ENCODE measurements at places on chromosomes 6 and 20.
A peak's percentile ranks its signal among the peaks of the same experiment; 100 is the strongest.

DNA sequence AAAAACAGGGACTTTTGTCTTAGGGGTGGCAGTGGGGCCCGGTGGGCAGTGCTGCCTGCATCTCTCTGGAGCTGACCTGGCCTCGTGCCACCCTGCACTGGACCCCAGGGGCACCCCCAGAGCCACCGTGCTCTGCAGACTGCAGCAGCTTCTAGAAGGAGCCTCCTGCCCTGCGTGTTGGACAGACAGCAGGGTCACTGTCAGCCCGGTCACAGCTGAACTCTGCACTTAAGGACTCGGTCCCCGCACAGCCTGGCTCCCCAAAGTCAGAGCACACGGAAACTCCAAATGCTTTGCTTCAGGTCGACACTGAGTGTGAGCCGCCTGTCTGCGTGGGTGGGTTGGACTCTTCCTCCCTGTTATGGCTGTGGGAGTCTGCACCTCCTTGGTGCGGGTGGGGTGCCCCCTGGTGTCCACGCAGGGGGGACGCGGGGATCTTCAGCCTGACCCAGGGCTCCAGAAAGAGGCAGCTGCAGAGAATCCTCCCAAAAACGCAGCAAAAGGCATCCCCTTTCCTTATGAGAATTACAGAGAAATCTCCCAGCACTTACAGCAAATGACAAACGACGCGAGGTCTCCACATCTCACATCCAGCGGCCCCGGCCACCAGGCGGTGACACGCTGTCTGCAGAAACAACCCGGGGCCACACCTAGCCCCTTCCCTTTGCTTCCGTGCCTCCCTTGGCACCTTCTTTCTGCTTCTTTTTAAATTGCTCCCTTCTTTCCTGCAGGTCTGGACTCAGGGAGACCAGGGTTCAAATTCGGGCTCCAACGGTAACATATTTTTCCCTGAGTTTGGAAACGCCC is 36.3 kb upstream of the DACT2 start:
- no peak for DNase-seq

- DNase-seq: peak; percentile 44
Observed at GRCh38 chr6:15479761-15480160, 183.1 kb downstream of the DTNBP1 start.

DNA sequence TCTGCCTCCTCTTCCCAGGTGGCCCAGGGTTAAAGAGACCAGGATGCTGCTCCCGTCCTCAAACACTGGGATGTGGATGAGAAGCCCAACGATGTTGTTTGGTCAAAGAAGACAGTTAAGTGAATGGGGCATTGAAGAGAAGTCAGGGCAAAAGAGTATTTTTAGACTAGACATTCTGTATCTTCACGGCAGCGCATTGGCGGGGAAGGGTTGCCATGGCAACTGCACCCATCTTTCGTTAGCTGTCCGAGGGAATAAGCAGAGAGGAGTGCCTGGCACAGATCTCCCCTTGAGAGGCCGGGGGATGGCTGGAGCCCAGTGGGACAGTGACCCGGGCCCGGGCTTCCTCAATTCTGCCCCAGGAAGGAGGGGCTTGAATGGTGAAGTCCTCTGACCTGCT is 56.4 kb upstream of the GPR31 start:
- no peak for DNase-seq

DNA sequence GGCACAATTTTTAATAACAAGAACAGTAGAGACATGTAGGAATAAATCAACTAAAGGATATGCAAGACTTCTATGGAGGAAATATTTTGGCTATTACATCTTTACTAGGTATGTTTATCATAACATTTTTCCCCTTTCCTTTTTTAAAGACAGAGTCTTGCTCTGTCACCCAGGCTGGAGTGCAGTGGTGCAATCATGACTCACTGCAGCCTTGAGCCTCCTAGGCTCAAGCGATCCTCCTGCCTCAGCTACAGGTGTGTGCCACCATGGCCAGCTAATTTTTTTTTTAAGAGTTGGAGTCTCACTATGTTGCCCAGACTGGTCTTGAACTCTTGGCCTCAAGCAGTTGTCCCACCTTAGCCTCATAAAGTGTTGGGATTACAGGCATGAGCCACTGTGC is 37.0 kb downstream of the AKAP7 start:
- peak; percentile 6 for DNase-seq

DNA sequence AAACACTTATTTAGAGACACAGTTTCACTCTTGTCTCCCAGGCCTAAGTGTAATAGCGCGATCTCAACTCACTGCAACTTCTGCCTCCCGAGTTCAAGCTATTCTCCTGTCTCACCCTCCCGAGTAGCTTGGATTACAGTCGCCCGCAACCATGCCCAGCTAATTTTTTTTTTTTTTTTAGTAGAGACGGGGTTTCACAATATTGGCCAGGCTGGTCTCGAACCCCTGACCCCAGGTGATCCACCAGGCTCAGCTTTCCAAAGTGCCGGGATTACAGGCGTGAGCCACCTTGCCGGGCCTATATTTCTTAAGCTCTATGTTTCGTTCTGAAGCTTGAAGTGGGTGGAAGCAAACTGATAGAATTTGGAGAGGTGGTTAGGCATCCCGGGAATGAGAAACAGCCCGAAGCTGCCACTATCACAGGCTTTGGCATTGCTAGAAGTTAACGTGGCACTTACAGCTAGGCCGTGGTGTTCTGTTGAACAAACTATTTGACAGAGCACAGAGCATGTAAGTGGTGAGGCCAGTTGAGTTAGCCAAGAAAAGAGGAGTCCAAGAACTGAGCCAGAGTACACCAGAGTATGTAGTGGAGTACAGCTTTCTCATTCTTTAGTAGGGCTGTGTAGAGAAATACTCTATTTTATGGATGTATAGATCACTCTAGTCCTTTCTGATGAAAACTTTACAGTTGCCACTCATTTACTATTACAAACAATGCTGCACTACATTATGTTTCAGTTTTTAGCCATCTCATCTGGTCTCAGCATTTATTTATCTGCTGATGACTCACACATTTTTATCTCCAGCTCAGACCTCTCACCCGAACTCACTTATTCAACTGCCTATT is 62.0 kb upstream of the HFE start:
- peak; percentile 71 for DNase-seq

DNA sequence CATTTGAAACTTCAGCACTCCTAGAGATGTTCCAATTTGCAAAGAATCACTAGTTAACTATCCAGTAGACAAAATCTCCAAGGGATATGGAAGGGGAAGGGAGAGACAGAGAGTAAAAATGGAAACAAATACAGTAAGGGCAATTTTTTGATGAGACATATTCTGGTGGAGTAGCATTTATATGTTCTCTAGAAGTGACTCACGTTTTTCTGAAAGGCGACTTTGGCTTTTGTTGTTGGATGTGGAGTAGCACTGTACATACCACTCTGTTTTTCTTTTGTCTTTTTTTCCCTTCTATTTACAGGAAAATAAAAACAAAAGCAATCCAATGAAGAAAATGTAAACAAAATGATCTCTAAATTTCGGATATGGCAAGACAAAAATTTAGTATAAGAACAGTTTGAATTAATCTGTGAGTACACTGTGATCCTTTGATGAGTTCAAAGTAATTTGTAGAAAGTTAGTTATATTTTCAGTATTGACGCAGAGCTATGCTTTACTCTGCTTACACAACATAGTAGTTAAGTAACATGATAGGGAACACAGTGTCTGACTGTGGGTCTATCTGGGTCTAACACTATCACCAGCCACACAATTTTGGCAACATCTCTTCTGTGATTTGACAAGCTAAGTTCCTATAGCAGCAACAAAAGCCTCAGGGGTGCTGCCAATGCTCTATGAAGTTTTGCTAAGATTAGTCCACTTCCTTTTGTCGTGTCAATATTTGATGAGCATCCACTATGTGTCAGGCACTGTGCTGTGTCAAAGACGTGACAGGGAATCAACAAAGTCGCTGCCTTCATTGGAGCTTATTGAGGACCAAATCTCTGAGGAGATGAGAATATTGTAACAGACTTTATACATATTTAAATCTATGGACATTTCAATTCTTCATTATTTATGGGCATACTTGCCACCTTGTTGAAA is 27.3 kb upstream of the TAGAP start:
- no peak for DNase-seq

DNA sequence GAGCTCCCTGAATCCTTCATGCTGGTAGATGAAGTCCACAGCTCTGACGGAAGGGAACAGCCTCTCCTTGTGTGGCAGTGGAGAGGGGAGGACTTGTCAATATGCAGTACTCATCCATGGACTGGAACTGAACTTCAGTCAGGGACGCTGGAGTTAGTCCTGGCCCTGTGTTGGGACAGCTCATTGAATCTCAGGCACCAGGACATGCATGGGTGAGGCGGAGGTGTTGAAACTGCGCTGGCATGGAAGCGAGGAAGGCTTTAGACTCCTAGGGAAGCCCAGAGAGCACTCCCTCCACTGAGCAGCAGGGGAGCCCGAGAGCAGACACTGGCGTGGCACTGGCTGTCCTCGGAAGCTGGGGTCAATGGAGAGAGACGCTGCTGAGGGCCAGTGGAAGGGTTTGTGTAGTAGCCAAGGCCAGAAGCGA is 161.3 kb upstream of the GGTLC1 start:
- no peak for DNase-seq

DNA sequence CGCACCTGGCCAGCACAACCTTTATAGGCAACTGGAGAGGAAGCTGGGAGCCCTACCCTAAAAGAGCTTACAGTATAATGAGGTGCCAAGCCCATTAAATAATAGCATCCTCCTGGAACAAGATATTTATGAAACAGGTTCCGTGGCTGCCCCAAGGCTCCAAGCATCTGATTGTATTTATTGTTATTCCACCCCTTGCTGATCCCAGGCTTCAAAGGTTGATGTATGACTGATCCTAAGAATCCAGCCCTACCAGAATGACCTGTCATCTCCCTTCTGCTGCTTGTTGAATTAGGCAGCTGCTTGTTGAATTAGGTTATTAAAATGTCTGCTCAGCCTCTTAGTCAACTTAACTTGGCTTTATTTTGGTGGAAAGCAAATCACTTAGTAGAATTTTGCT is 35.2 kb upstream of the SASH1 start:
- DNase-seq: no peak

GRCh38 chr6:111068109-111068865 is 19.0 kb upstream of the SLC16A10 start:
- no peak for DNase-seq
